ENCODE measurements at places on chromosomes 7 and 10.

- DNase-seq, result no peak
These were observed 197.5 kb upstream of the KMT2E start for GRCh38 chr7:104816537-104816936.

GRCh38 chr10:111873041-111873440 lies 310.5 kb downstream of the GPAM start:
- DNase-seq, result no peak

DNA sequence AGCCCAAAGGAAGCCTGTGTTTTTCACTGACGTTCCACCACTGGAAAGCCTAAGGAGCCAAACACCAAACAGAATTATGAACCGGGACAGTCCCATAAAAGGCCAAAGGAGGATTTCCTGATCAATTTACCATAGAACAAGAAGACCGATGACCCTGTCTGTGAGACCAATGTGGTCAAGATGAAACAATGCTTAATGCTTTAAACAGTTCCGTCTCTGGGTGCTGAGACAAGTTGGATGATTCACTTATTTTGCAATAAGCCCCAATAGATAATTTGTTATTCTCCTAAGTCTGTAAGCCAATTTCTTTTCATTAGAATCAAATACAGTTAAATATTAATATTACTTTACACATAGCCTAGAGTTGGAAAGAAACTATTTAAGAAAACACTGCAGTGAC lies 134.9 kb downstream of the MICU1 start:
- no peak for DNase-seq

- DNase-seq, result no peak
These were observed 381.9 kb upstream of the SEMA3C start for GRCh38 chr7:81300753-81301152.

DNA sequence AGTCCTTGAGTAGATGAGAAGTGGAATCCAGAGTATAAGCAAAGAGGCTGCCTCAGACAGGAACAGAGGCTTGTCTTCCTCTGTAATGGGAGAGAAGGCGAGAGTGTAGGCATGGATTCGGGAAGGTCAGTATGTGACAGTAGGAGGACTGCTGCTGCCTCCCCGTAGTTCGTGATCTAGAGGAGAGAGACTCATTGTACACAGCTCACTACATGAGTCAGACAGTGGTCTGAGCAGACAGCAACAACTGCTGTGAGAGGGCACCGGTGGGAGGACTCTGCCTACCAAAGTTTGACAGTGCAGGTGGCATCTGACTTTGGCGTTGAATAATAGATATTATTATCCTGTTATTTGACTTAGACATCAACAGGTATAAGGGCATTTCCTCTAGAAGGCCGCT lies 319.4 kb downstream of the NRG3 start:
- no peak for DNase-seq

- DNase-seq, result no peak
These were observed 36.6 kb downstream of the AMZ1 start for GRCh38 chr7:2724453-2725177.

DNA sequence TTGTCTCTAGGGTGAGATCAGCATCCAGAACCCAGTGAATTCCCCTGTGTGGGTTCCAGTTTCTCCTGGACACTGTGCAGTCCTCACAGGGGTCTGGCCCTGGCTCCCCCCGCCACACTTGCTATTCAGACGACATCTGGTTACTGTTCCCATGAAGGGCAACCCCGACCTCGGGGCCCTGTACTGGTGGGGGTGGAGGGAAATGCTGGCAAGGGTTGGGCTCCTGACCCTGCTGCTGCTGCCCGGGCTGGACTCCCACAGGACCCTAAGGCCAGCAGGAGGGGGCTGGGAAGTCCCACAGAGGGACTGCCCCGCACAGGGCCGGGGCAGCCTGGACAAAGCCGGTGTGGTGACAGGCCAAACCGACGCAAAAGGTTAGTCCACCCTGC lies 768 bp upstream of the CPA1 start:
- no peak for DNase-seq

DNA sequence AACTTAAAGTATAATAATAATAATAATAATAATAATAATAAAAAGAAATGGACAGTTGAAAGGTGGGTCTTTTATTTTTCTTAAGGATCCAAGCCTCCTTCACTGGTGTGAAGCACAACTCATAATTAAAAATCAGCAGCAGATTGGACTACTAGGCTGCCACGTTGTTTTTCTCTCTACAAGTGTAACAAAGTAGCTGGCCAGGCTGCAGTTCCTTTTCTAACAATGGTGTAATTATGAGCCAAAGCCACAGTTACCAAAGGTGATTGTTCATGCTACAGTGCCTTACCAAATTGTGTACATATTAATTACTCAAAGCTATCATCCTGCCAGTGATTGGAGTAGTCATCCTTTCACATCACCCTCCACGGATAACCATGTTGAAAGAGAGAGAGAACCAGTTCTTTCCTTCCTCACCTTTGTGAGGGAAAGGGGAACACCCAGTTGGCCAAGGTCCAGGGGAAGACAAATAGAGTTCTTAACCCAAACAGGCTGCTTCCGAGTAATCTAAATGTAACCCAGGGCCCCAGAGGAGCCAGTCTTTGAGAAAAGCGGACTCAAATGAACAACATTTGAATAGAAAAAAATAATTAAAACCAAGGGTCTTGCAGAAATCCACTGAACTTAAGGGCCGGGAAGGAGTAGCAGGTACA lies 86.3 kb upstream of the NPS start:
- no peak for DNase-seq
